Stimulated activated CD8-positive, alpha-beta memory T cell treated with anti-CD3 and anti-CD28 coated beads, Interleukin-2, amount 100 ng/mL, for 1 hour (primary cell): ENCODE measurements at places on chromosomes 7 and 10.

GRCh38 chr7:74231232-74231590, 21.4 kb downstream of the LAT2 start:
- no peak for DNase-seq

GRCh38 chr7:122397381-122397780, 92.8 kb upstream of the FEZF1 start:
- no peak for DNase-seq

DNA sequence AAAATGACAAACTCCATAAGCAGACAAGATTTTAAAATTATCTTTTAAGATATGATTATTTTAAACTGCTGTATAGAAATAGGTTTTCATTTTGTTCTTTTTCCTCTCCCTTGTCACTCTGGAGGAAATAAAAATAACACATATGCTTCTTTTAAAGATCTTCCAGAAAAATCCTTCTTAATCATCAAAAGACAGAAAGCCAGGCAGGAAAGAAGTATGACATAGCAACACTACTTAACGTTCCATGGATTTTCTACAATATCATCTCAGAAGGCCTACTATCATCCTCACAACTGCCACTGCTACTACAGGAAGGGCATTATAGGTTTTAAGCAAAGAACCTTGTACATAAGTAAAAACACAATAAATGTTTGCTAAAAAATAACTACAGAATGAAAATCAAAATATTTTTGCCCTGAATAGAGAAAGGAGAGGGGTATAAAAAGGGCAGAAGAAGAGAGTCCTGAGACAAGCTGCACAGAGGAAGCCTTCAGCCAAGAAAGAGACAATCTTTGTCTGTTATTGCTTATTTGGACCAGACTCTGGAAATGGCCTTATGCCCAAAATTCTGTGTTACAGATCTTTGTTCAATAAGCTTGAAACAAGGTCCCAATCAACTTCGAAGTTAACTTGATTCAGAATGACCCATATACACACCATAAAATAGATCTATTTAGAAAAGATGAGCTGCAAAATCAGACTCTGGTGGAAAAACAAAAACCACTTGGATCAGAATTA, 67.8 kb downstream of the ABI1 start:
- no peak for DNase-seq

DNA sequence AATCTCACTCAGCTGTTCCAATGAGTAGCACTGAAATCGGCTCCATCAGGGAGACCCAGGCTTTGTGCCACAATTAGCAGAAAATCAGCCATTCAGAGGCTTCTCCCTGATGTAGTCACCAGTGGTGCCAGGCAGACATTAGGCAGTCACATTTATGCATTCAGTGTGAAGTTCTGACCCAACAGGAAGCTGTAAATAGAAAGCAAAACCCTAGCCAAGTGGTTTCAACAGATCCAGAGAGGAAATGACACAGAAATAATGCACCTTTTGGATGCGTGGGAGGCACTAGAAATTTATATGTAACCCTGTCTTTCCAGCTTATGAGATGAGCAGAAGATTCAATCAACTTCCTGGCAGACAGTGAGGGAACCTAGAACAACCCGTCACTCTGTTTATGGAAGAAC, 186.4 kb downstream of the PDE1C start:
- DNase-seq, result no peak

DNA sequence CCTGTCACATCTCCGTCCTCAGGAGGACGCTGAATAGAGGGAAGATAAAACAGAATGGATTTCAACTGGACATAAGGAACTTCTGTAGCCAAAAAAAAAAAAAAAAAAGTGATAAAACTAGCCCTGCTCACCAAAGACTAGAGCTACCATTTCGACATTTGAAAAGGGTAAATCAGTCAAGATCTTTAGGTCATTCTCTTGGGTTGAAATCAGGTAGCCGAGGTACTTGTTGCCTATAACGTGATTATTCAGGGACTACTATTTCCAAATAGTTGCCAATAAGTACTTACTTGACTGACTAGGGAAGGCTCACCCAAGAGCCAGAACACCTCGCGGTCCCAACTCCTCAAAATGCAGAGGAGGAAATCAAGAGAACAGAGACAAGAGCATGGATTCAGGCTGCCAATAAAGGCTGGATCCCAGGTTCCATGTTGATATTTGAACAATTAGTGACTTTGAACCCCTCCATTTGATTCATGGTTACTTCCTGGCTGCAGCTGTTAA, 2.0 kb downstream of the RHEB start:
- DNase-seq, result no peak

DNA sequence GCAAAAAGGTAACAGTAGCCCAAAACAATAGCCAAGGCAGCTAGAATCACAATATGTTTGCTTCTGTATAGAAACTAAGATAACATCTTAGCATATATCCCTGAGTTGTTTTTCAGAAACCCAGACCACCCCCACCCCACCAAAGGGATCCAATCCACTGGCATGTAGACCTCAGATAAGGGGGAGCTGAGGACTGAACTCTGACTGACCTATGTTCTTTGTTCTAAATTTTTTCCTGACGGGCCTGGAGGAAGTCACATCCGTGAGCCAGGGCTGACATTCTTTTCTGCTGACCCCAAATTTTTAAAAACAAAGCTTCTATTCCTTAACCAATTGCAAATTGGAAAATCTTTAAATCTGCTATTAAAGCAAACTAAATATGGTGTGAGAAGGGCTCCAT, 493.9 kb upstream of the IGFBP3 start:
- DNase-seq, result no peak

DNA sequence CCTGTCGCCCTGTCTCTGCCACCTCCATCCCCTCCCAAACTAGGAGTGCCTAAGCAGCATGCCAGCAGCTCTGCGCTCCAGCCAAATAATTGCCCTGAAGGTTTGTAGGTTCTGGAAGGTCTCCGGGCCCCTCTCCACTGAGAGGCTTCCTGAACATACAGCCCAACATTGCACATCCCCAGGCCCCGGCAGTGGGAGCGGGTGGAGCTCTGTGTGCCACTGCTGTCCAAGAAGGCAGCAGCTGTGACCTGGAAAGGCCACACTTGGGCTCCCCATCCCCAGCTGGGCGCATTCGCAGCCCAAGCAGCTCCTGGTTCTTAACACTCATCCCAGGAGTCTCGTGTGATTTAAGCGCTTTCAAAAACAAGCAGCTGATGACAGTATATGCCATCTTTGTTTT, 95.7 kb downstream of the COL13A1 start:
- DNase-seq, result no peak

GRCh38 chr7:92767437-92767836, 68.9 kb downstream of the CDK6 start:
- no peak for DNase-seq

DNA sequence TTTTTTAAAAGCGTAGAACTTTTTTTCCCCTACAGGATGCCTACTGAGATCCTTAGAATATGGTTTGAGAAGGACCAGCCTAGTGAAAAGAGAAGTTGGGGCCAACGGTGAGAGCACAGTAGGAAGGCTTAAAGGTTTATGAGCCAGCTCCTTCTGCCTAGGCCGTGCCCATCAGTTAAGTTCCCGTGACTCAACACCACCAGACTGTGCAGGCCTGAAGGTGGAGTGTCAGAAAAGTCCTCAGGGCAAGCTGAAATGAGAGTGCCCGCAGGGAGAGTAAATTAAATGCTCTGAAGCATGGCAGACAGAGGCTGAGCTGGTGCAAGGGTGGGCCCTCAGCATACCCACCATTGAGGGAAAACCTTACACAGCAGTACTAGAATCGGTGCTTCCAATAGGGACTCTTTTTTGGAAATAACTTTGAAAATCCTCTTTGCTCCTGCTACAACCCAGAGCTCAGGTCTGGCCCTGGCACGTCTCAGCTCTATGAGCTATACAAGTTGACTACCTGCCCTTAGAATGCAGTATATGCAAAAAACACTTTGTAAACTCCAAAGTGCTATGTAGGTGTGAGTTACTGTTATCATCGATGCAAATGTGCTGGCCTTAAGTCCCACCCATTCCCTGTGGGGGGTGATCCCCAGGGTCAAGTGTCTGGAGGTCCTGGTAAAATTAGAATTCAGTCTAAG, 15.2 kb upstream of the C10orf67 start:
- DNase-seq, result no peak
